Stimulated activated CD4-positive, alpha-beta T cell treated with anti-CD3 and anti-CD28 coated beads, TNF-alpha, amount 100 ng/mL, for 48 hours (primary cell): ENCODE measurements at places on chromosomes 4 and X.

DNA sequence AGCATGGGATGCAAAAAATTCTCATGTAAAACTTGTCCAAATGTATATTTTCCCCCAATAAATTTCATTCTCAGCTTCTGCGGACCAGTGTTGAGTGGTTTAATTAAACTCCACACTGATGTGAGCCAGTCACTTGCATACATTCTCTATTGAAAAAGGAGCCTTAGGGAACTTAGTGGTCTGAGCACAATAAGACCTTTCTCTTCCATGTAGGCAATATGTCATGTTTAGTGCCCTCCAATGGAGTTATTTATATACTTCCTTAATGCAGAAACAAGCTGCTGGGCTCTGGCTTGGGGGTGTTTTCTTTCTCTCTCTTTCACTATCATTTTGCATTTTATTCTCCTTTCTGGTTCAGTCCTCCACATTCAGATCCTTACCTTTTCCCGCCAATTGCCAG is 196.9 kb downstream of the ANAPC10 start:
- DNase-seq = no peak

- no peak for DNase-seq
These were observed 80.8 kb downstream of the FGF16 start for GRCh38 chrX:77528034-77528433.

- no peak for DNase-seq
These were observed 8.1 kb downstream of the JAKMIP1 start for GRCh38 chr4:6192245-6192644.

DNA sequence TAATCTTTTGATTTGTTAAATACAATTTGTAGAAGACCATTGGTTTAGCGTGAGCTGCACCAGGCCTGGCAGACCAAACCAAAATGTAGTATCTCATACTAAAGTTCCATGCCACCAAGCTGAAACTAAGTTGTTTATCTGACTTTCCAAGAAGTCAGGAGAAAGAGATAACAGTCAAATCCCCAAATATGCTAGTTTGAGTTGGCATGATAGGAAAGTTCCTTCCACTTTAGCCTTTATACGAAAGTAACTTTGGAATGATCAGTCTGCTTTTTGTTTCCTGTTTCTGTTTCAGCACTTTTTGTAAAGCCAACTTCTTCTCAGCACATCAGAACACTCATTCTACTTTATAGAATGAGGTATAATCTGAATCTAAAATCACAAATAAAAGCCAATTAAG is 449.2 kb downstream of the GRXCR1 start:
- no peak for DNase-seq

GRCh38 chr4:114393295-114394038 is 205.1 kb upstream of the UGT8 start:
- DNase-seq = no peak
